T follicular helper cell (primary cell): ENCODE measurements at places on chromosomes 1 and 21.

DNA sequence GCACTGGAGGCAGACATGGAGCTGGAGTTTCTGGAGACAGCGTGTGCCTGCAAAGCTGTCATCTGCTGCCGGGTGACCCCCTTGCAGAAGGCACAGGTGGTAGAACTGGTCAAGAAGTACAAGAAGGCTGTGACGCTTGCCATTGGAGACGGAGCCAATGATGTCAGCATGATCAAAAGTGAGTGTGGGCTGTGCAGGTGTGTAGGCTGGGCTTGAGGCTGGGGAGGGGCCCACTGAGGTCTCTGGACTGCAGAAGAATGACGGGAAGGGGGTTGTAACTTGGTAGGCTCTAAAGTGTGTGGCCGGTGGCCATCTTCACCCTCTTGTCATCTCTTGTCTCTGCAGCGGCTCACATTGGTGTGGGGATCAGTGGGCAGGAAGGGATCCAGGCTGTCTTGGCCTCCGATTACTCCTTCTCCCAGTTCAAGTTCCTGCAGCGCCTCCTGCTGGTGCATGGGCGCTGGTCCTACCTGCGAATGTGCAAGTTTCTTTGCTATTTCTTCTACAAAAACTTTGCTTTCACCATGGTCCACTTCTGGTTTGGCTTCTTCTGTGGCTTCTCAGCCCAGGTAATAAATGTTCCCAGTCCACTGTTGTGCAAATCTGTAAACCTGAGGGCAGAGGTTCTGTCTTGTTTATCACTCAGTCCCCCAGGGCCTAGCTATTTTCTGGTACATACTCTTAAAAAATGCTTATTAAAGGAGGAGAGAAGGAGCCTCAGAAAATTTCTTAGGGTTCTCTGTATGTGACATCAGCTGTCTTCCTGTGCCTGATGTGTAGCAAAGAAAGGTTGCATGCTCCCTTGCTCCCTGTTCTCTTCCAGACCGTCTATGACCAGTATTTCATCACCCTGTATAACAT, 19.9 kb downstream of the ATP8B2 start:
- peak; percentile 72 for DNase-seq

- no peak for DNase-seq
These were observed 20.9 kb downstream of the CA6 start for GRCh38 chr1:8966606-8967005.

GRCh38 chr1:198298640-198299039, 141.8 kb downstream of the NEK7 start:
- no peak for DNase-seq

- DNase-seq, result no peak
These were observed 30.5 kb downstream of the KCNC4 start for GRCh38 chr1:110240476-110241210.

GRCh38 chr1:217453816-217454215, 177.1 kb downstream of the GPATCH2 start:
- no peak for DNase-seq

- DNase-seq, result no peak
These were observed 390.4 kb upstream of the VAMP3 start for GRCh38 chr1:7380712-7381111.

DNA sequence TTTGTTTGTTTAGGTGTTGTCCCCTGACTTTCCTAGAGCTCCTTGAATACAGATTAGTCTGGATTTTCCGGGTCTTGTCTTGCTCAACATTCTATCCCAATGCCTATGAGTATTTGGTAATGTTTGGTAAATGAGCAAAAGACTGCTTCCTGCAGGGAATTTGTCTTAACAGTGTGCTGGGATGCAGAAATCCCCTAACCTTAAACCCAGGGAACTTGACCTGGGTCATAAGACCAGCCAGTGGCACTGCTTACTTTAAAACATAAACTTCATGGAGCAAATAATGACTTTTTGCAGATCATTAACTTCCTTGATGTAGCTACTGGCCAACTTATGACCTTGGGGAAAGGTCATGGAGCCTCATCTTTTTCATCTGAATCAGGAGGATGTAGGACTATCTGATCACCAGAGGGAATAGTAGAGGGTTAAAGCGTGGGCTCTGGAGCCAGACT, 27.2 kb downstream of the TCEANC2 start:
- no peak for DNase-seq

GRCh38 chr21:43209575-43210453, 41.0 kb downstream of the CRYAA start:
- no peak for DNase-seq

DNA sequence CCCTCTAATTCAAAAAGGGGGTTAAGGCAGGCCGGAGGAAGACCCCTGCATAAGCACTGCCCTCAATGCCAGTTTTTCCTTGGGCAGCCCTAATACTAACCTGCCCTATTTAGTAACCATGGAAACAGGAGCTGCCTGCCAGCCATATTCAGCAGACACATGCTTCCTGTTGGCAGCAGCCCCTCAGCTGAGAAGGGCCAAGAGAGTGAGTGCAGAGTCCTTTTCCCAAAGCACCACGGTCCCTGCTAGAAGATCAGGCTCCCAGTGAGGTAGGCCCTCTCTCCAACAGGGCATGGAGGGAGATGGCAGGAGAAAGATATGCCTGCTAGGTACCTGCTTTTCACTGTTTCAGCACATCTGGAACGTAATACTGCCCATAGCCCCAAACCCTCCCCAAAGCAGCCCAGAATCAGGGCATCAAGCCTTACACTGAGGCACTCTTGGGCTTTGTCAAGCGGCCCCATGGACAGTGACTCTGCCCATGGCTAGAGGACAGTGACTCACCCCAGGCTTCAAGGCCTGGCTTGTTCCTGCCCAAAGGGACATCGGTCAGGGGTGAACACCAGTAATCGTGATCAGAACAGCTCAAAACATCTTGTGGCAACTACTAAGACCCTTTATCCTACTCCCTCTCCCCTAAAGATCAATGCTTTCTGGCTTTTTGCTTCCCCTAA, 64.5 kb downstream of the BCAR3 start:
- no peak for DNase-seq

- no peak for DNase-seq
These were observed 80.3 kb upstream of the DMRTA2 start for GRCh38 chr1:50503515-50503914.

DNA sequence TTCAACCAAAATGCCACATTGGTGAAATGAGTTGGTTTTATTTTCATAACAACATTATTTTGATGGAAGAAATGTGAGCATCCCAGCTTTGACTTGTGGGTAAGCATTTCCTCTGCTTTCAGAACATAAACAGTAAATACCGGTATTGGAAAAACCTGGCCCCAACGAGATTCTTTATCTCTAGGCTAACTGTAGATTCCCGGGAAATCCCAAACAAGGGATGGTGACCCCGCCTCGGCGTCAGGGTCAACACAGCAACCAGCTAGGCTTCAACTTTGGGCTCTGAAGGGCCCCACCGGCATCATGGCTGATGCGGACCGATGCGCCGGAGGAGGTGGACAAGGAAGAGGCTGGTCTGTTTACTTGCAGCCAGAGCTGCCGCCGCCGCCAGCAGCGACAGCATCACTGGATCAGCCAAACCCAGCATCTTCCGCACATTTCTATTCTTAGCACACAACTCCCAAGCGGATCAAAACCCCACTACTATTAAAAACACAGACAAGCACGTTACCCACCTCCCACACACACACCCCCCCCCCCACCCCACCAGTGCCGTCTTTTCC, 1.1 kb downstream of the AKT3 start:
- no peak for DNase-seq

DNA sequence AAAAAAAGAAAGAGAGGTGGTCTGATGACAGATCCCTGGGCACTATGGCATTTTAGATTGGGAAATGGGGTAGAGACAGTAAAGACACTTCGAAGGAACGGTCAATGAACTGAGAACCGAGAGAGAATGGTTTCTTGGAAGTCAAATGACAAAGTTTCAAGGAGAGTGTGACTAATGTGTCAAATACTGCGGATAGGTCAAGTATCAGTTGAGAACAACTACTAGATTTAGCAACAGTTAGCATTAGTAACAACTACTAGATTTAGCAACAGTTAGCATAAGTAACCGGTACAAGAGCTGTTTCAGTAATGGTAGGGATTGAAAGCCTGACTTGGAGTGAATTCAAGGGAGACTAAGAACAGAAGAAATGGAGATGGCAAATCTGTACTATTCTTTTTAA, 35.0 kb downstream of the UROD start:
- no peak for DNase-seq

- no peak for DNase-seq
These were observed 12.4 kb upstream of the UHMK1 start for GRCh38 chr1:162485236-162485635.

DNA sequence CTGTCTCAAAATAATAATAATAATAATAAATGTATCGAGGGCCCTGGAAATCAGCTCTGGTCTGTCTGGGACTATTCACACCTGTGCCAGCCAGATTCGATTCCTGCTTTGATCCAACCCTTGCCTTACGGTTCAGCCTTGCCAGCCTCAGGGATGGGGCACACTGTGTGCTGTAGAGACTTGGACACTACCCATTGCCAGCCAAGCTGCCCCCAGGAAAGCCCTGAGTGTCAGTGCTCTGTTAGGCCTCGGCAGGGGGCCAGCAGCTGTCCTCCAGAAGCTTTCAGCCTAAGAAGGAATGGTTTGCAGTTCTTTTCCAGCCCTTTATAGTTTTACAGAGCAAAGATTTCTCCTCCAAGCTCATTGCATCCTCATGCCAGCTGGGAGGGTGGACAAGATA, 96.2 kb upstream of the RUNX3 start:
- no peak for DNase-seq

GRCh38 chr1:17717594-17718535, 37.3 kb upstream of the ACTL8 start:
- DNase-seq, result no peak

- no peak for DNase-seq
These were observed 45.0 kb upstream of the DNAJC6 start for GRCh38 chr1:65264197-65264929.

- DNase-seq, result no peak
These were observed 34.4 kb upstream of the SLC30A1 start for GRCh38 chr1:211613108-211613947.

- no peak for DNase-seq
These were observed 5.5 kb upstream of the TNFRSF1B start for GRCh38 chr1:12161324-12161661.

- DNase-seq, result no peak
These were observed 14.7 kb downstream of the TNFRSF18 start for GRCh38 chr1:1191734-1192133.

DNA sequence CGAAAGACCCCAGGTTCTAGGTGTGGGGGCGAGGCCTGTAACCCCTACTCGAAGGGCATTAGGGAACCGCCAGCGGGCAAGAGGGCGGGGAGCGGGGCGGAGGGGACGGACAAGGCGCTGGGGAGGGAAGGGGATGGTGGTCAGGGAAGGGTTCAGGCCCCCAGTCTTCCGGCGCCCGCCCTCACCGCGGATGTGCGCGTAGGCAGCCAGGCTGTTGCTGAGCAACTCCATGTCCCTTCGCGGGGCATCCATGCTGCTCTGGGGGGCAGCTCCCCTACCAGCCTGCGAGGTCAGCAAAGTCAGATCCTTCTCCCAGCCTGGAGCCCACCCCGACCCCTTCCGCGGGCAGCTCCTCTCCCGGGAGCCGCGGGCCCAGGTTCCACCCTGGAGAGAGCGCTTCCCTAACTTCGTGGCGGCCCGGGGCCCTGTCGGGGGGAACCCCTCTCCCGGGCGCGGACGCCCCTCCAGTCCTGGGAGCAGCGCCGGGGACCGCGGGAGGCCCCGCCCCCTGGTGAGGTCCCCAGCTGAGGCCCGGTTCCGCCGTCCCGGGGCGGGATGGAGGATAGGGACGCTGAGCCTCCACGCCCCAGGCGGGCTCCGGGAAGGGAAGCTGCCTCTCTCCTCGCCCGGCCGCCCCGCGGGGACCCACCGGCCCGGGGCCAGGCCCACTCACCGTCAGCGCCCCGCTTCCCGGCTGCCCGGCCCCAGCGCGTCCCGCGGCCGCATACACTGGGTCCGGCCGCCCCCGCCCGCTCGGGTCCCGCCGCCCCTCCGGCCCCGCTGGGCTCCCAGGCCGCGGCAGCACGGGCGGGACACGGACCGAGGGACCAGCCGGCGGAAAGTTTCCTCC, 434 bp downstream of the EVA1B start:
- DNase-seq, result no peak

GRCh38 chr1:37123276-37124115, 89.2 kb upstream of the GRIK3 start:
- DNase-seq, result no peak

GRCh38 chr1:212597487-212597886, 11.1 kb upstream of the ATF3 start:
- no peak for DNase-seq

- DNase-seq, result no peak
These were observed 15.1 kb upstream of the PODN start for GRCh38 chr1:53046930-53047329.

DNA sequence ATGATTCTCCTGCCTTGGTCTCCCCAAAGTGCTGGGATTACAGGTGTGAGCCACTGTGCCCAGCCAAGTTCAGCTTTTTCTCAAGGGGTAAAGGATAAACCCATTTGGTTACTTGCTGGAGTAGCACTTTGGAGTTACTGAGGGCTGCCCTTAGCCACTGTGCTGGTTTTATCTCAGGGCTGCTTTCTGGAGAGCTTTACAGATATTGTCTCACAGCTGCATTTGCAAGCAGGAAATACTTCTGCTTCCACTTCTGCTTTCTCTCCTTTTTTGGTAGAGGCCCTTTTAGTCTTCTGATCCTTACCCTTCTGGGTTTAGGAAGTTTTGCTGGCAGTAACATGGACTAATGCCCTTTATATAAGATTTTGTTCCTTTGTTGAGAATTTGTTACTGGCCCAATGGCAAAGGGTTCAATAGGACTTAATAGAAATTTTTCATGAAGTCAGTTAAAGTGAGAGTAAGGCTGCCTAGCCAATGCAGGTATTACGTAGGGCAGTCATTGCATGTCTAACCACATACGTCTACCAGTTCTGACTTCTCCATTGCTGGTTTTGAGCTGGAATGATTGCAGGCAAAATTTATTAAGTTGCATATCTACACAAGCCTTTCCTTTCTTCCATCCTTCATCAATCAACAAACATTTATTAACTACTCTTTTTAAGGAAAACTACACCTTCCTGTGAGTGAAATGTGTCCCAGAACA, 24.4 kb downstream of the CAP1 start:
- DNase-seq, result no peak

DNA sequence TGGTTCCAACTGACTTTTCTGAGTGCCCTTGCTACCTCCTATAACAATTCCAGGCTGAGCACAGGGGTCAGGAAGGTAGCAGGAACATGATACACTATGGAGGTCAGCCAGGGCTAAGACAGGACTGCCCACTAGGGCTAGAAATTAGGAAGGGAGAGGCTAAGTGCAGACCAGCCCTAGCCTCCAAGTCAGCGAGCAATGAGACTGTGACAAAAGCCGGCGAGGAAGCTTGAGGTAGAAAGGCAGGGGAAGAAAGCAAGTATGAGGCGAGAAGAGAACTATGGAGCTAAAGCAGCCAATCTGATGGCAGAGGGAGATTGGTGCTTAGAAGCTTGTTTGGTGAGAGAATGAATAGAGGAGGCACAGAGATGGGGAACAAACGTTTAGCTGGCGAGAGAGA, 4.7 kb downstream of the UROD start:
- no peak for DNase-seq

DNA sequence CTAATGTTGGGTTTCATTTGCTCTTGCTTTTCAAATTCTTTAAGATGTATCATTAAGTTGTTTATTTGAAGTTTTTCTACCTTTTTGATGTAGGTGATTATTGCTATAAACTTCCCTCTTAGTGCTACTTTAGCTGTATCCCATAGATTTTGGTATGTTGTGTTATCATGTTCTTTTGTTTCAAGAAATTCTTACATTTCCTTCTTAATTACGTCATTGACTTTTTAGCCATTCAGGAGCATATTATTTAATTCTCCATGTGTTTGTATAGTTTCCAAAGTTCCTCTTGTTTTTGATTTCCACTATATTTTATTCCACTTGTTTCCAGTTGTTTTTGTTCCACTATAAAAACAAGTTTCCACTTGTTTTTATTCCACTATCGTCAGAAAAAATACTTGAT, 15.0 kb downstream of the GPR88 start:
- DNase-seq, result no peak

GRCh38 chr1:29502911-29503840, 266.9 kb downstream of the PTPRU start:
- DNase-seq, result no peak
